ENCODE measurements at places on chromosomes 5 and 9.

GRCh38 chr9:136516191-136516654, 29.6 kb downstream of the NOTCH1 start:
- DNase-seq = no peak

DNA sequence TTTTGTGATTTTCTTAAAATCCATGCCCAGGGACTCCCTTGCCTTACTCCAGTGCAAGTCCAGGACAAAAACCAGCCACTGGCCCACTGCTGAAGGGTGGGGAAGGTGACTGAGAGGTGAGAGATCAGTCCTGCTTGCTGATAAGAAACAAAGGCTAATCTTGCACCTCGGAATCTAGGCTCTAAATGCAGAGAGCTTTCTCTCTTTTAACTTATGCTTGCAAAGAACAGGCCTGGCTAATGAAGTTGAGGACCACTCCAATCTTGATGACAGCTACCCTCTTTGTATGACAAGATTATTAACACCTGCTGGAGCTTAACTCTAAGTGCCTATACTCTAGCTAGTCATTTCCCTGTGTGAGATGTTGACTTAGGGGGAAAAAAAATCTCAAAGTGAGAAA, 8.8 kb downstream of the TLE1 start:
- no peak for DNase-seq

DNA sequence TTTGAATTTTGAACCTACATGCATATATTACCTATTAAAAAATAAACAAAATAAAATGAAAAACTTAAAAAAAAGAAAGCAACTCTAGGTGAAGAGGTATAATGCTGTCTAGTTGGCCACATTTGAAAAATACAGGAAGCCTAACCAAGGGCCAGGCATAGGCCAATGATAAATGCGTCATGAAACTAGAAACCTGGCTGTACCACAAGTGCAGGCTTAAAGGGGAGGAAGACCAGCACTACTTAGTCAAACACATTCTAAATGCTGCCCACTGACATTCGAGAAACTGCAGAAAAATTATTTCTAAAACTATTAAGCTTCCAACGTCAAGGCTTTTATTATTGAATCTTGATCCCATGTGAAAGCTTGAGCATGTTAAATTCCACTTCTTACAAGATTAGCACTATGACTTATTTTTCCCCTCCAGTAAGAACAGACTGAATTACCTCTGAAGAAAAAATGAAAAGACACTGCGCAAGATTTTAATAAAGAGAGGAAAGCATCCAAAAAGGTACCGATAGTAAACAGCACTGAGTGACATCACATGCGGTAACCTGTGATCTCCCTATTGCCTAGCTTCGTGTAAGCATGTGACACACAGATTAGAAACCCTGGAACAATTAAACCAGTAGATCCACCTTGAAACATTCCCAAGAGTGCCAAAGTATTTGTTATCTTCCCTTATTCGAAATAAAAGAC, 16.2 kb downstream of the CDC14B start:
- DNase-seq = no peak

DNA sequence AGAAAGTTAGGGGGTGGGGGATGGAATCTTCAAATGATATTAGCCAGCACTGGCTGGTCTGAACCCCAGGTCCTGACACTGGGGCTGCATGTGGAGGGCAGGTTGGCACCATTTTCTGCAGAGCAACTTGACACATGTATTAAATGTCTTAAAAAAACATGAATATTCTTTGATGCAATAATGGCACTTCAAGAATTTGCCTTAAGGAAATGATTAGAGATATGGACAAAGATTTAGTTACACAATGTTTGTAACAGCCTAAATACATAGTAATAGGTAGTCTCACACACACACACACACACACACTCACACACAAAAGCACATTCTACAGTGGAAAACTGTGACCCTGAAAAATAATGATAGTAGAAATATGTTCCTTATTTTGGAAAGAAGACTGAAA, 3.6 kb downstream of the SVEP1 start:
- DNase-seq = no peak

DNA sequence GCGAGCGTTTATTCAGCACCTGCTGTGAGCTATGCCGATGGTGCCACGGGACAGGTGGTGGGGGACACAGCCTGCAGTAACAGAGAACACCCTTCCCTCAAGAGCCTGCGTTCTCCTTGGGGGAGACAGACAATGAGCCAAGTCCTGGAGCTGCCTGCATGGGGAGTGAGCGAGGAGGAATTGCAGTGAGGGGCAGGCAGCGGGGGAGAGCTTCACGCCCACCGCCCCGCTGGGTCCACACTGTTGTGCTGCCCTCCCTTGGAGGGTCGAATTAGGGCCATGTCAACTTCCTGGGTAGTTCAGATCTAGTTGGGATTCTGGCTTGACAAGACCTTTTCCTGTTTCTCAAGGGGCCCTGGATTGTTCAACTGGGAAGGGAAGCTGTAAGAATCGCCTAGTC, 55.5 kb upstream of the N4BP3 start:
- no peak for DNase-seq

DNA sequence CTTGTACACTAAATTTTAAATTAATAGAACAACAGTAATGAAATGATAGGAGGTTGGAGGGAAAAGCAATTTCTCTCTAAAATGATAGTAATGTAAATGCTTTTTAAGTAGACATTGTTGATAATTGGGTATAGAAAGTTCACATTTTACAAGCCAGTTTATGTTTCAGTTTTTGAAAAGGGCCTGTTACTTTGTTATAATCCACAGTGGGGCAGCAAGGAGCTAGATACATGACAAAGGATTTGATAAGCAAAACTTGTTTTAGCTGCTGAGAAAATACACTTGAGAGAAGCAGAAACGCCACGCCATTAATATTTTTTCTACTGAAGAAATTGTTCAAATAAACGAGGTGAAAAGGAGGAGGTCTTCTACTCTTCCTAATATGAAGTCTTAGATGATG, 30.2 kb downstream of the SREK1 start:
- DNase-seq = peak; percentile 5

DNA sequence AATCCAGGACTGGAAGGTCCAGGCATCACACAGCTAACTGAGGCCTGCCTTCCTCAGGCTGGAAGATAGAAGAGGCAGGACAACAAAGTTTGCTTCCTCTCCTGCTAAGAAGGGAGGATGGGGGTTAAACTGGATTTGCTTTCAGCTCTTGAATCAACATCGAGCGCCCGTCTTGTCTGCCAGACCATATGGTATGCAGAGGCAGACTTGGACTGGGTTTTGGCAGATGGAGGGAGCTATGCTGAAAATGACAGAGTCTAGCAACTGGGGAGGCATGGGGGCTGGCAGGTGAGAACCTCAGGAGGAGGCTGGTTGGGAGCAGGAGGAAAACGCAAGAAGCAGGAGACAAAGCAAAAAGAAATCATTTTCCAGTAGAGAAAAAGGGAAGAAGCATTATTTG, 289.5 kb upstream of the IL12B start:
- DNase-seq = no peak

DNA sequence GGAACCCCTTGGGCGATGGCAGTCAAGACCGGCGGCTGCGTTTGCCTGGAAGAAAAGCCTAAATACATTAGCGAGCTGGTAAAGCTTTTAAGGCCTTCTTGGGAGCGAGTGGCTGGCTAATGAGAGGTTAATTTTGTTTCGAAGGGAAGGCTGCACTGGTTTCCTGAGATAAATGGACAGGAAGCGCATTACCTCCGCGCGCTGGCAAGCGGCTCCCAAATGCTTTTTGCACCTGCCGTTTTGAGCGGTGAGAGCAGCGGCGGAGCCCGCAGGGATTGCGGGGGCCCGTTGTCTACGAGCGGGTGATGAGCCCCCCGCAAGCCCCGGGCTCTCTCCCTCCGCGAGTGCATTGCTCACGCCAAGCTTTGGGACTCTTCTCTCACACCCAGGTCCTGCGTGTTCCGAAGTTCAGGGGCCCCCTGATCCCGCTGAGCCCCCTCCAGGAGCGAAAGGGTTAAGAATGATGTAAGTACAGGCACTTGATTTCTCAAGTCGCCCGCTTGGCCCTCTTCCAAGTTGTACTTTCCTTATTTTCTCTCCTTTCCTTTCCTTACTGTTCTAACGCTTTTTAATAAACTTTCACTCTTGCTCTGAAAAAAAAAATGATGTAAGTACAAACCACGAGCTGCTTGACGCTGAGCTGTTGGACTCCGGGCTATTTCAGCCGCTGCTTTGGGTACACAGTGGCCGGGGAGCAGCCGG, 3.1 kb upstream of the RGMB start:
- peak; percentile 63 for DNase-seq

DNA sequence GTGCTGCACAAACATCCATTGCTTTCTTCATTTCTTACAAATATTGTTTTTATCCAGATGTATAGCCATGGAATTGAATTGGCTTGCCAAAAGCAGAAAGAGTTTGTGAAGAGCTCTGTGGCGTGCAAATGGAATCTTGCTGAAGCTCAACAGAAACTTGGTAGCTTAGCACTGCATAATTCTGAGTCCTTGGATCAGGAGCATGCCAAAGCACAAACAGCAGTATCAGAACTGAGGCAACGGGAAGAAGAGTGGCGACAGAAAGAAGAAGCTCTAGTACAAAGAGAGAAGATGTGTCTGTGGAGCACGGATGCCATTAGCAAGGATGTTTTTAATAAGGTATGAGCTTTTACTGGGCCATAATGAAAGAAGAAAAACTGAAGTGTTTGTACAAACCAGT, 5.5 kb downstream of the CDC37L1 start:
- no peak for DNase-seq

DNA sequence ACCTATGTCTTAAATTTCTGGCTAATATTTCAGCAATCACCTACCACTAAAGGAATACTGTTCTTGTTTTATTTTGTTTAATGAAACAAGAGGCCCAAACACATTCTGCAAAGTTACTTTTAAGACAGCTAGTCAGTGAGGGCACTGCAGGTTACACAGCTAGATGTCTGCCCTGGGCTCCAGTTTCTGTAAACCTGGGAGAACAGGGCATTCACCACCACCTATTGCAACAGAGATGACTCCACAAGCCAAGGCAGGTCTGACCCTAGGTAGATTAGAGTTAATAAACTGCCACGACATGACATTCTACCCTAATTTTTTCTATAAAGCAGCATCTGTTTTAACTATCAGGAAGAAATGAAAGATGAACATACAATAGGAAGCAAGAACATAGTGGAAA, 90.8 kb downstream of the SLF1 start:
- no peak for DNase-seq

DNA sequence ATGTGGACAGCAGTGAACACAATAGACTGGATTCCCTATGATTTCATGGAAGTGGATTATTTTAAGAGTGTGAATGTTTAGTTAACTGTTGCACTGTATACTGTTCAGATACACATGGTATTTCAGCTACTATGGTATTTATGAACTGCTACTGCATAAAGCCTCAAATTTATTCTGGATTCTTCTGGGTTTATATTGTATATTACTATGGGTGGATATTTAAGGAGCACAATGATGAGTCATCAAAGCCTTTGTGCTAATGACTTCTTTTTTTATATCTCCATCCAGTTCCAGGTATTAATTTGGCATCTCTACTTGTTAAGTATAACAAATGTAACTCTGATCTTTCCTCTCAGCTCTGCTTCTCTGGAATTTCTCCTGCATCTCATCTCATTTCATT, 6.8 kb downstream of the KDM4C start:
- peak; percentile 7 for DNase-seq

GRCh38 chr9:38244971-38245370, 147.5 kb upstream of the ALDH1B1 start:
- DNase-seq = no peak

GRCh38 chr9:129148463-129149204, 29.4 kb downstream of the IER5L start:
- DNase-seq = no peak

- DNase-seq = no peak
Observed at GRCh38 chr9:134101623-134102149, 33.9 kb upstream of the BRD3 start.

DNA sequence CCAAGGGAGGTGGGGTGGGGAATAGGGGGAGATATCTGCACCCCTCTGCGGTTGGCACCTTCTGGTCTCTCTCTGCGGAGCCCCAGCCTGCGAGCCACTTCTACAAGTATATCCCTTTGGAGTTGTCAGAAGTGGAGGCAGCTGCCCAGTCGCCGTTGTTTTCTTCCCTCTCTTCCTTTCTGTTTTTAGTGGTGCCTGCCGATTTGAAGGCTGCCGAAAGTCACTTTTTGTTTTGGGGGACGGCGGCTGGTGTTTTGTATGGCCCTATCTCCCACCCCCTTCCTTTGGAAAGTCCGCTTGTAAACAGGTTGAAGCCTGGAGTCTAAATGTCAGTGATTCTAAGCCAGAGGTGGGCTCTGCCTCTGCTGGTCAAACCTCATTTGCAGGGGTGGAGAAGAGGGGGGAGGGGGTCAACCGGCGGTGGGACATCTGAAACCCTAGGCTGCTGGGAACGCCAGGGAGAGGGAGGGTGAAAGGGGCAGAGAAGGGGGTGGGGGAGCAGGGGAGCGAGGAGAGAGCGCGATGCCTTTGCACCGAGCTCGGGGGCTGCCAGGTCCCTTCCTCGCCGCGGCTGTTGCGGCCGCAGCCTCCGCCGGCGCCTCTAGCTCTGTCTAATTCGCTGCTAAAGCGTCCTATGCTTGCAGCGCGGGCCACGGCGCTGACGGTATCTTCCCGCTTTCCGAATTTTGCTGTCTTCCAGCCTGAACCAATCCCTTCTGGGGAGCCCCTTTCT, at the start of gene FGF10:
Gene FGF10, minus strand, starts transcription at position 331 of the 733 bp plus-strand sequence. CDS start 738 bp downstream, outside the sequence.
- no peak for DNase-seq

GRCh38 chr9:132309056-132309455, 45.7 kb downstream of the SETX start:
- DNase-seq = no peak

DNA sequence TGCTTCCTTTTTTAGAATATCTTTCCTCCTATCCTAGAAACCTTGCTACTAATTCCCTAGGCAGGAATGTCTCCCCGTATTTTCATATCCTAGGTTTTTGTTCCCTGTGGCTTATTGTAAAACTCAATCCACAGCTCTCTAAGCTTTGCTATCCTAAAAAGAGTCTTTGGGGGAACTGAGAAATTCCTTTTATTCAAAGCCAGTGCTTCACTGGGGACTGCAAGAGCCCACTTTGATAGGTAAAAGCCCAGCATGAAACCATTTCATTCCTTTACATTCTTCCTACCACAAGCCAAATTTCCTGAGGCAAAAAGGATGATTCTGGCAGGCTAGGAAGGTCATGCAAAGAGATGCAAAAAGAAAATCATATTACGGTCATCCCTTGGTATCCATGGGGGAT, 5.8 kb upstream of the HACD4 start:
- DNase-seq = no peak

GRCh38 chr9:86652736-86653135, 294.6 kb downstream of the GAS1 start:
- no peak for DNase-seq

DNA sequence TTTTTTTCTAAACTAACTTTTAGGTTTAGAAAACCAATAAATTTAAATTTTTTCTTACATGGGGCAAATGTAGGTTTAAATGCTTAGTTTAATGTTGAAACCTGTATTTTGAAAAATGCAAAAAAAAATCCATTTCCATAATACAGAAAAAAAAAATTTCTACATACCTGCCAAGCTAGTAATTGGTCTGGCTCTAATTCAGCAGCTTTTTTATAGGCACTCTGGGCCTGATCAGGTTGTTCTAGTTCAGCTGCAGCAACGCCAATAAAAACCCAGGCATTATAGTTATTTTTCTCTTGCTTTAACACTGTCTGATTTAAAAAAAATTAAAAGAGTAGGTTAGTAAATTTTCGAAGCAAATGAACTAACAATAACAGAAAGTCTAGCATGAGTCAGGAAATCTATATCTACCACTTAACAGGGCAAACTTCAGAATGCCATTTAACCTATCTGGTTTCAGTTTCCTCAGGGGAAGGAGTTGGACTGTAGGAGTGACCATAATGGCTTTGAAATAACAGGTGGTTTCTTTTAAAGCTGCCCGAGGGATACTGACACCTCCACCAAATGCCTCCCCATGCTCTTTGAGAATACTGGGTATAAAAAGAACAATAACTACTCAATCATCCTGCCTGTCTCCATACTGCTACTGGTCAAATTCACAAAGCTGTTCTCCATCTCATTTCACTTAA, 11.6 kb downstream of the SKIC3 start:
- DNase-seq = no peak
